ENCODE measurements at places on chromosomes 6 and 20. TPM values are rescaled to one million over a fixed set of nuclear protein-coding genes. Genes with fewer than 3 reads are reported as not detected.

DNA sequence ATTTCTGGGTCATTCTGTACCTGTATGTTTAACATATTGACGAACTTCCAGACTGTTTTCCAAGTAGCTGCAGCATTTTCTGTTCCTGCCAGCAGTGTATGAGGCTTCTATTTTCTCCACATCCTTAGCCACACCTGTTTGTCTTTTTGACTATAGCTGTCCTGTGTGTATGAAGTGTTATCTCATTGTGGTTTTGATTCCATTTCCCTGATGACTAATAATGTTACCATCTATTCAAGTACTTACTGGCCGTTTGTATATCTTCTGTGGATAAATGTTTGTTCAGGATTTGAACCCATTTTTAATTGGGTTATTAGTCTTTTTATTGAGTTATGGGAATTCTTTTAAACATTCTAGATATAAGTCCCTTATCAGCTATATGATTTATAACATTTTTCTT lies 95.2 kb downstream of the JAG1 start:
- DNase-seq: no peak

GRCh38 chr20:44398335-44398734 lies 42.8 kb downstream of the HNF4A start:
- no peak for DNase-seq

DNA sequence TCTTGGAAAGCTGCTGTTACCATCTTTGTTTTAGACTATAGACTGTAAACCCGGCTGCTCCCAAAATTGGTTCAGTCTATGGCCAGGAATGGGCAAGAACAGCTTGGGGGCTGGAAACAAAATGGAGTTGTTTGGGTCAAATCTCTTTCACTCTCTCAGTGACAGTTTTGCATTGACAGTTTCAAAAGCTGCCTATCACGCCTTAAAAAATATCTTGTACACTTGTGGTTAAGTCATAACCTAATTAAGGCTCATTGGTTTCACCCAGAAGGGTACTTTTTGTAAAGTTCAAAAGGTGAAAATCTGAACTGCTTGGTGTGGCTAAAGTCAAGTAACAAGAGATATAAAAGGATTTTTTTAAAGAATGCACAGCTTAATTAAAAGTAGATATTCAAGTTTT lies 76.1 kb upstream of the PRL start:
- no peak for DNase-seq

DNA sequence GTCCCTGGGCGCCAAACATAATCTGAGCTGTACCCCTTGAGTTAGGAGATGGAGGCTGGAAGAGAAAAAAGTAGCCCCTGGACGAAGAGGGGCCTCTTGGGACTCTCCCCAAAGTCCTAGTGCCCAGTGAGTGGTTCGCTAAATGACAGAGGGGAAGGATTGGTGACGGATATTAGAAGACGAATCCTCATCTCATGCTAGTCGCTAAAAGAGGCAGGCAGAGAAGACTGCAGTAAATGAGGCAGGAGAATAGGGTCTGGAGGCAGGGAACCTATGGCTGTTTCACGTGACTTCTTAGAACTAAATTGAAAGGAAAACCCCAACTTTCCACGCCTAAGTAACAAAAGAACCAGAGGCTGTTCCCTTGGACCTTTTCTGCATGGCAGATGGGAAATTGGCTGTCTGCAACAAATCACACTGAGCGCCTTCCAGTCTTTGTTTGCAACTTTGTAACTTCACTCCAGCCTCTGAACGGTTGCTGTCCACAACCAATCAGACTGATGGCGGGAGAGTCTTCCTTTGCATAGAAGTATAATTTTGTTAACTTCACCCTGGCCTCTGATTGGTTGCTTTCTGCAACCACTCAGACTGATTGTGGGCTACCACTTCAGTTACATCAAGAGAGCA lies 731 bp upstream of the RBL1 start:
- DNase-seq: no peak

- no peak for DNase-seq
Measured at GRCh38 chr20:47726632-47727031, 58.6 kb downstream of the SULF2 start.

- no peak for DNase-seq
Measured at GRCh38 chr6:164010441-164011103, 596.1 kb downstream of the QKI start.

GRCh38 chr6:55888917-55889316 lies 13.5 kb upstream of the BMP5 start:
- no peak for DNase-seq

DNA sequence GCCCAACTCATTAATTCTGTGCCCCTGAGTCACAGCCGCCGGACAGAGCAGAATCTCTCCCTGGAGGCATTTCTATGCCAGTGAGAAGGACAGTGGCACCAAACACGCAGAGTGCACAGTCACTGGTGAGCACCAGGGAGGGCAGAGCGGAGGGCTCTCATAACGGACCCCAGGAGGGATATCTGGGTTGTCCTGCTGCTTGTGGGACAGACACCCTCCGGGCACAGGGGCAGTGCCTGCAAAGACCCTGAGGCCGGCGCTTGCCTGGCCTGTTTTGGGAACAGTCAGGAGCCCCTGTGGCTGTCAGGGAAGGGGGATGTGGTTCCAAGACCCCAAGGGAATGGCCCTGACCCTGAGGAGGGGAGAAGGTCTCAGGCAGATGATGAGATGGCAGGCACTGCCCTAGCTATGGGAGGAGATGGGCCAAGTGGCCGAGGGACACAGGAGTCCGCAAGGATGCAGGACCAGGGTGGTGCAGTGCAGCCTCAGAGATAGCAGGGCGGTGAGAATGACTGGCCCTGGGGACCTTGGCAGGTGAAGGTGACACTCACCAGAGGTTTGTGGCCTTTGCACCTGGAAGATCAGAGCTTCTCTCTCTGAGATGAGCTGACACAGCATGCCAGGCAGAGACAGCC lies 270.8 kb downstream of the SMOC2 start:
- no peak for DNase-seq

- no peak for DNase-seq
Measured at GRCh38 chr6:147855803-147856482, 347.5 kb downstream of the SAMD5 start.

DNA sequence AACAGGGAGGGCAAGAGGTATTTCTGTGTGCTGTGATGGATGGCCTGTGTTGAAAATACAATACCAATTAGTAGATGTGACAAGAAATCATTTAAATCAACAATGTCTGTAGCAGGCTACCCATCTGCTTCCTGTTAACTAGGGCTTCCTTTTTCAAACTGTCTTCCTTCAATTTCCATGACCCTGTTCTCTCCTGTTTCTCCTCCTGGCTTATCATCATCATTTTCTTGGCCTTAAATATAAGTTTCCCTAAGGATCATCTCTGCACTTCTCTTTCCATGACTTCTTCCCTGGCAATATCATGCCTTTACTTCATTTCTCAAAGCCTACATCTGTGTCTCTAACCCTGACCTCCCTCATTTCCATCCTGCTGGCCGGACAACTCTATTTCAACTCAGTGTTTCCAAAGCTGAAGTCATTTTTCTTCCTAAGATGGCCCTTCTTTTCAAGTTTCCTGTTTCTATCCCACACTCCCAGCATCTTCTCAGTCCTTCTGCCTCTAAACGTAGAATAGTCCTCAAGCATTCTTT lies 18.2 kb downstream of the ZC2HC1B start:
- no peak for DNase-seq

GRCh38 chr6:106182455-106182854 lies 96.3 kb downstream of the PRDM1 start:
- DNase-seq: no peak

DNA sequence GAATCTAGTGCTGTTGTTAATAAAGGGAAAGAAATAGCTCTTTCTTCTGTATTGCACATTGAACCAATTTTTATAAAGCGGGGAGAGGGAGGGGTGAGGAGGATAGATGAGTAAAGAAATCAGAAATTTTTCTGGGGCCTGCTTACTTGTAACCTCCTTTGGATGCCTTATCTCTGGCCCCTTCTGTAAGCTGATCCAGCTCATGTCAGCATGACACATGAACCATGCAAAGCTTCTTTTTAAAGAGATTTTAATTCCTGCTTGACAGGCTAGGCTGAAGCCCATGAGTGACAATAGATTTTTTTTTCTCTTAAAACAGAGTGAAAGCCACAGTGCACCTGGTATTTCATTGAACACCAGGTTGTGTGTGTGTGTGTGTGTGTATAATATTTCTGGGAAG lies 325.3 kb downstream of the PRL start:
- no peak for DNase-seq

DNA sequence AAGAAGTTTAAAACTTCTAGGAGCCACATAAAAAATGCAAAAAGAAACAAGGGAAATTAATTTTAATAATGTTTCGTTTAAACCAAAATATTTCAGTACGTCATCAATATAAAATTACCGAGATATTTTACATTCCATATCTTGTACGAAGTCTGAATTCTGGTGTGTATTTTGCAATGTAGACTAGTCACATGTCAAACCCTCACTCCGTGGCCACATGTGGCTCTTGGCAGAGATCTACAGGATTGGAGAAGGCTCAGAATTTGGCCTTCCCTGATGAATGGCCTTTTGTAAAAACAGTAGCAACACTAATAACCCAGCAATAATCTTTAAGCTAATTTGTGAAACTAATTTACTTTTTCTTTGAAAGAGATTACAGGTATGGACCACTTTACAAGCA lies 217.1 kb downstream of the PRL start:
- no peak for DNase-seq

Gene RBPJL
- not detected for total RNA-seq

Gene IL17F
- total RNA-seq: 12.3 TPM

Gene SERINC1
- 61.3 TPM for total RNA-seq

Gene SLC52A3
- not detected for total RNA-seq

Gene IPCEF1
- total RNA-seq: 17.6 TPM

Gene SIGLEC1
- 0.02 TPM for total RNA-seq

Gene LST1
- 27.0 TPM for total RNA-seq

All from activated T-cell treated with anti-CD3 and anti-CD28 coated beads, Interleukin-2, amount 50 U/mL, for 72 hours (primary cell).